AG08395 (cell line): ENCODE measurements at places on chromosomes 1 and 21.

DNA sequence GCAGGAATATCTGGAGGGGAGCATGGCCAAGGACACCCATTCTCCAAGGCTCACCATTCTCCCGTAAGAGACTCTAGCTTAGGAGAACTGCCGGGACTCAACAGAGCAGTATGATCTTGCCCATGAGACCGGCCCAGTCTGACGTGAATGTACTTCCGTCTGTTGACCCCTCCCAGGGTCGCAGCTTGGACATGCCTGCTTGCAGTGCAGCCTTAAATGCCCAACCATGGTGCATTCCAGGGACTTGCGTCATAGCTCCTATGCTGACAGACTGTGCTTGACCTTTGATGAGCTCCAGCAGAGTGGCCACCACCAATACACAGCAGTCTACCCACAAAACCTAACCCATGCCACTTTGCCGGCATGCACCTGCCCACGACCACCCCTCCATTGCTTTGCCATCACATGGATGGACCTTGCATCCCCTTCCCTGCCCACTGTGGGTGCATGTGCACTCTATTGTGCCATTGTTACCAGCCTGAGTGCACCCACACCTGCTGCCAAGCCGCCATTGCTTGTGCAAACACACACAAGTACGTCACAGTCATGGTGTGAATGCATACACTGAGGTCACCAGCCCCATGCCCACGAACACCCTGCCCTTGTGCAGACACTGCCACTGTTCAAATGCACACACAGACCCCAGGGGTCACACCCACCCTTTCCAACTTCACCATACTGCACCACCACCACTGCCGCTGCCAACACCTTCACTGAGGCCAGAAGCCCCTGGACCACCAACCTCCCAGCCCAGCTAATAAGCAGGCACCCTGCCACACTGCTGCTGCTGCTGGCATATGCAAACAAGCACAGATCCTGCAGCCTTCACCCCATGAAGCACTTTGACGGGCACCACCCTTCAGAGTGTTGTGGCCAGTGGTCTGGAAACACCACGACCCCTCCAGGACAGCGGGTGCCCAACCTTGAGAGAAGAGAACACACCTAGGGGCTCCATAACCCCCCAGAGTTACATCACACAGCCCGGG is 1141.3 kb downstream of the BRINP3 start:
- no peak for DNase-seq

DNA sequence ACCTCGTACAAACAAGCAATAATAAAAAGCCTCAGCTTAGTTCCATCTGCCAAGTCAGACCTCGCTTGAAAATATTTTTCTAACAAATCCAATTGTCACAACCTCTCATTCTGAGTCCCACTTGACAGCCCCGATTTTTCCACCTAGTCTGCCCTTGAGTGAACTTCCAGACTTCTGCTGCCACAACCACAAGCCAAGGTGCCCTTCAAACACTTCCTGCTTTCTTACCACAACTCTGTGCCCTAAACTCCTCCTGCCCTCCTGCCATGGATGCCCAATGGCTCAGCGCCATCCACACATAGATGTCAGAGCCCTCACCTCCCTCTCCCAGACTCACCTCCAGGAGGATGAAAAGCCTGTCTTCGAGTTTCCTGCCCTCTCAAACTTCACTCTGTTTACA is 3.9 kb downstream of the TMPRSS2 start:
- no peak for DNase-seq

- DNase-seq = no peak
Observed at GRCh38 chr1:236998546-236998945, 5.7 kb downstream of the MT1HL1 start.

DNA sequence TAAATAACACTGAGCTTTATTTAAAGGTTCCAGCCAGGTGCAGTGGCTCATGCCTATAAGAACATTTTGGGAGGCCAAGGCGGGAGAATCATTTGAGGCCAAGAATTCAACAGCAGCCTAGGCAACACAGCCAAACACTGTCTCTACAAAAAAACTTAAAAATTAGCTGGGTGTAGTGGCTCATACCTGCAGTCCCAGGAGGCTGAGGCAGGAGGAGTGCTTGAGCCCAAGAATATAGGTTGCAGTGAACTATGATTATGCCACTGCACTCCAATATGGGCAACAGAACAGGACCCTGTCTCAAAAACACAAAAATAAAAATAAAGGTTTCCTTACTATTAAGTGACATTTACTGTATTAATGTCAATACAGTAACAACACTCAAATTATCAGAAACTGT is 2.1 kb downstream of the TAF12 start:
- no peak for DNase-seq

DNA sequence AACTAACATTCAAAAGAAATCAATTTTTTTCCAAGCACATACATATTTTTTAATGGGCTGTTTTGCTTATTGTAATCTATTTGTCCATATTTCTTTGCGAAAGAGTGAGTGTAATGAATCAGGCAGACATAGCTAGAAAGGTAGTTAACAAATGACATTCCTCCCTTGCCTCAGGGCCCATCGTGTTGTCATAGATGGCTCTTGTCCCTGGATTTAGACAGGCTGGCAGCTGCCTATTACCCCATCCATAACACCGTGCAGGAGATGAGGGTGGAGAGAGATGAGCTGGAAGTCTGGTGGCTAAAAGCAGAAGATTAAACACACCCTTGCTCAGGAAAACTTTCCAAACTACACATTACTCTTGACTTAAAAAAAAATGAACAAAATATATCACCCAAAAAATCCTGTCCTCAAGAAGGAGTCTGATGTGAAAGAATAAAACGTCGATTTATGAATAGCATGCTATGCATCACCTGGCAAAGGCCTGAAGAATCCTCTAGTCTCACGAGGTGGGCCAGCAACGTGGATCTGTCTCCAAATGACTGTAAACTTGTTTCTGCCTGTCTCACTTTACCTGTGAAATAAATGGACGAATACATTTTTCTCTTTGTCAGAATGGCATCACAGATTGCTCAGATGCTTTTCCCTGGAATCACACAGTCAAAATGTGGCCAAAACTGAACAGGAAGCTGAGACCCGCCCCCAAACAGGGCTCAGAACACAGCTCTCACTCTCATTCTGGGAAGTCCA is 55.7 kb downstream of the C21orf91 start:
- DNase-seq = no peak

- DNase-seq = no peak
Observed at GRCh38 chr1:178916448-178917174, 45.7 kb upstream of the ANGPTL1 start.

- no peak for DNase-seq
Observed at GRCh38 chr1:19525607-19526545, 40.5 kb upstream of the CAPZB start.
